ENCODE measurements at places on chromosomes 12 and 14.

DNA sequence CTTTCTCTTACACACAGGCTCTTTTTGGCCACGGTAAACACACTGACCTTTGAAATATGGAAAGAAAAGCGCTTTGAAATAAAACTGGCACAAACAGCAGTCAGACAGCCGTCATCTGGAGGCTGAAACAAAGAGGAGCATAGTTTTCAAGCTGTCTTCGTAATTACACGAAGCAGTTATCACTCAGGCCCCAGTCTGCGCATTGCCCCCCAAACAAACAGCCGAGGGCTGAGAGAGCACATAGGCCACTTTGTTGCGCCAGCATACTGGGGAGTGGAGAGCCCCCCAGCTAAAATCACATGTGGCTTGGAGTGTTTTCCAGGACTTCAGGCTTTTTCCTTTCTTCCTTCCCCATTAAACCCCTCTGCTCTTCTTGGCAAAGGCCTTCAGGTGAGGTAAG is 142.9 kb upstream of the BTG1 start:
- DNase-seq, result no peak

DNA sequence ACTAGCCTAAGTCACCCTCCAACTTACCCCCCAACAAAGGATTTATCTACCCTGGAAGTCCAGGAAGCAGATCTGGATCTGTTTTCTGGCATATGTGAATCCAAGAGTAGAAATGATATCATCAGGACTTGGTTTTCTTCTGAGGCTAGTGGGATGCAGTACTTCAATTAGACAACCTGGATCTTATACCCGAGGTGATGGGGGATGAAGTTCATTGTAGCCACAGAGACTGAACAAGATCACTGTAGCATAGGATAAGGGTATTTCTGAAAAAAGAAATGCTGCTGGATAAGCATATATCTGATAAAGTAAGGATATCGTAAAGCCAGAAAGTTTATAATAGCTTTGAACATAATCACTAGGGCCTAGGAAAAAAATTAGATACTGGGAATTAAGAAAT is 174.4 kb downstream of the FOXA1 start:
- no peak for DNase-seq

- DNase-seq, result no peak
Observed at GRCh38 chr12:105357162-105357691, 26.7 kb downstream of the C12orf75 start.

DNA sequence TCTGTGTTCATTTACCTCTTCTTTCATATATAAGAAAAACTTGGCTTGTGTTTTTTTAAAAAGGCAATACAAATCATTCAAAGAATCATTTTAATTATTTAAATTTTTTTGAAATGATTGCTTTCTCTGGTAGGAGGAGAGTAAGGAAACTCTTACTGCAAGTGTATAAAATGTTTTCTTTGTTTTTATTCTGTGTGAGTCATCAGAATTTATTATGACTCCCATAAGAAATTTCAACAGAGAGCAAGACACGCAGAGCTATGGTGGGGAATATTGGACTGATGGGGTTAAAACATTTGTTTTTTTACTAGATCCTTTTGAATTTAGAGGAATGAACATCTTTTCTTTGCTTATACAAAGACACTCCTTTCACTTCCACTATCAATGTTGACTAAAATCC is 119.1 kb upstream of the ATXN7L3B start:
- DNase-seq, result no peak

GRCh38 chr12:101186291-101186690 is 23.7 kb downstream of the SLC5A8 start:
- DNase-seq, result no peak

DNA sequence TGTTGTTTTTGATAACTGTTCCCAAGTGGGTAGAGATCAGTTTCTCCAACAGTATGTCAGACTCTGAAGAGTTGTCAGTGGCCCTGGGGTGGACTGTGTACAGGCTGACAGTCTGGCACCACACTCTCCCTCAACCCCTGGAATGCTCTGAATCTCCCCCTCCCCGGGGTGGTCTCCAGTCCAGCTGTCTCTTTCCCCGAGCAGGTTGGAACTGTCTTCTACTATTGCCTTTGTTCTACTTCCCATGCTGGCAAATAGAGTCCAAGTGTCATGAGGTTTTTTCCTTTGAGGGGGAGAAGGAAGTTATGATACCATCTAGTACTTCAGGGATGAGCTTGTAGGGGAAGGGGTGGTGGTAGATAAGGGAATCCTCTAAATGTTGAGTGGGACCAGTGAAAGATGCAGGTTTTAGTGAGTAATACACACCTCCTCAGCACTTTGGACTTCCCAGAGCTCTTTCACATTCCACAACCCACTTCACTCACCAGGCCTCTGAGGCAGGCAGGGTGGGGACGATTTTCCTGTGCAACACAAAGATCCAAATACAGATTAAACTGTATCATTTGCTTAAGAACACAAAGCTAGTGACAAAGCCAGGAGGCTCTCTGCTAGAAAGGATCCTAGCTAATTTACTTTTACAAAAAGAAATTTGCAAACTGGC is 170.7 kb upstream of the GZMB start:
- no peak for DNase-seq

- no peak for DNase-seq
Observed at GRCh38 chr12:81668475-81668874, 90.7 kb downstream of the PPFIA2 start.

DNA sequence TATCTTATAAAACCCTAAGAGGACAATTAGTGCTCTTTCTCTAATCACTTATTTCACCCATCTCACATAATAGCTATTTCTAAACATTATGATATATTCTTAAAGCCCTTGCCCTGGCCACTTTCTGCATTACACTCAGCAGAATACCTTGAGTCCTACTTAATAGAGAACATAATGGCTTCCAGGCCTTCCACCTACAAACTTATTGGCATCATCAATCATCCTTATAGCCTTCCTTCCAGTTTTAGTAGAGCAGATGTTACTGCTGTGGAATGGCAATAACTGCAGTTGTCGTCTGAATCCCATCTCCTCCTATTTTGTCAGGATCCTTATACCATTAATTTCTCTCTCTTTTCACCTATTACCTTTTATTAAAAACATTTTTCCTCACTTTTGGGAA is 1127.4 kb downstream of the LRFN5 start:
- DNase-seq, result no peak

- DNase-seq, result no peak
Observed at GRCh38 chr12:105231396-105231795, 4.6 kb downstream of the APPL2 start.

DNA sequence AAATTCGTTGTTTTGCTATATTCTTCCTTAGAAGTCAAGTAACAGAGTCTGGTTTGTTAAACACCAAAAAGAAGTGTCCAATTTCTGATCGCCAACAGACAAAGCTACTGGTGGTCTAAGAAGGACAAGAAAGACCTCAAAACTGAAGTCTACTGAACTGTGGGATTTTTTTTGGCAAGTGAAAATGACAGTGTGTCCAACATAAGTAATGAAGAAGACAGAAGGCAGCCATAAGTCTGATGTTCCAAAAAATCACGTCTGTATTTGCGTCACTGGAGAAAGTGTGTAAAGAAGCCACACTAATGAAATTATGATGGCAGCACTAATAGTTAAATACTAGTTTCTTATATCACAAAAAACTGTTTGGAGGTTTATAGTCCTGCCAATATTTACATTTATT is 32.6 kb downstream of the WASHC3 start:
- DNase-seq, result no peak

DNA sequence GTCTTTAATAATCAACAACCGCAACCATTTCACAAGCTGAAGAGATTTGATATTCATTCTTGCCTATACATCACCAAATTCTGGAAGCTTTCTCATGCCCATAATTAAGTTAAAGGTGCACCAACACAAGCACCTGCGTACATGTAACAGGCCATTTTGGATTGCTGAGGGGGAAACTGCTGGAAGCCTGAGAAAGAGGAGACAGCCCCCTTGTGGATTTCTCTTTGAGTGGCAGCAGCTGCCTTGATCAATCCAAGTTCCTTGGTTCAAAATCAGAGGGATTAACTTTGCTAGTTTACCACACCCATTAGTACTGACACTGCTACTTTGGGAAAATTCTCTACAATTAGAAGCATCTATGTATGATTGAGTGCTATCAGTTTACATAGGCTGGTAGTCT is 321.1 kb downstream of the NOVA1 start:
- DNase-seq, result no peak

- DNase-seq, result no peak
Observed at GRCh38 chr12:46811185-46811584, 14.6 kb downstream of the SLC38A4 start.

- DNase-seq, result no peak
Observed at GRCh38 chr14:34119107-34119858, 168.4 kb upstream of the EGLN3 start.

DNA sequence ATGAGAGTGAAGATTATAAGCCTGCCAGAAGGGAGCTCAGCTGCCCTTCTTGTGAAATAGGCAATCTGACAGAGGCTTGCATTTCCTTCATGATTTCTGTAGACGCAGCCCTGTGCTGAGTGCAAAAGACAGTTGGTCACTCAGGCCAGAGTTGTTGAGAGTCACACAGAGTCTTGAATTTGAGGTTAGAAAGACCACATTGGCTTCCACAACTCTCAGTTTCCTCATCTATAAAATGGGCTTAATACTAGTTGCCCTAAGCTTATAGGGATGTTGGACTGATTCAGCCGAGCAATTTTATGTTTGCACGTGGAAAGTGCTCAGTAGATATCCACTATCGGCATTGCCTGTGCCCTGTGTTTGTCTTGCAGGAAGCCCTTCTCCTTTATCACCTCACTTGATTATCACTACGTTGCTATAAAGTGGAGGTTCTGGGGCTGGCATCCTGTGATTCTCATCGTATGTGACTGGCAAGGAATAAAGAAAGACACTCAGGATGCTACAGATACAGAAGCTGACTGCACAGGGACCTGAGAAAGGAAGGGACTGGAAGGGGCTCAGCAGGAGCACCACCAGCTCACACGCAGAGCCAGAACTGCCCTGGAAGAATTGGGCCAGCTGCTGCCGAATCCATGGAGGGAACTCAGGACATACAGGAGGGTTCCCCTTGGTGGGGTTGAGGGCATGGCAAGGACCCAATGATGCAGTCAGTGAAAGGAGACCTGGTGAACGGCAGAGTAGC is 19.8 kb upstream of the SERPINA4 start:
- DNase-seq, result no peak

- DNase-seq, result no peak
Observed at GRCh38 chr14:54716862-54717261, 149.9 kb downstream of the SAMD4A start.

Data from mesenteric fat pad (tissue), 1 donor.